ENCODE measurements at places on chromosomes 4 and X.
A peak's percentile ranks its signal among the peaks of the same experiment; 100 is the strongest.

DNA sequence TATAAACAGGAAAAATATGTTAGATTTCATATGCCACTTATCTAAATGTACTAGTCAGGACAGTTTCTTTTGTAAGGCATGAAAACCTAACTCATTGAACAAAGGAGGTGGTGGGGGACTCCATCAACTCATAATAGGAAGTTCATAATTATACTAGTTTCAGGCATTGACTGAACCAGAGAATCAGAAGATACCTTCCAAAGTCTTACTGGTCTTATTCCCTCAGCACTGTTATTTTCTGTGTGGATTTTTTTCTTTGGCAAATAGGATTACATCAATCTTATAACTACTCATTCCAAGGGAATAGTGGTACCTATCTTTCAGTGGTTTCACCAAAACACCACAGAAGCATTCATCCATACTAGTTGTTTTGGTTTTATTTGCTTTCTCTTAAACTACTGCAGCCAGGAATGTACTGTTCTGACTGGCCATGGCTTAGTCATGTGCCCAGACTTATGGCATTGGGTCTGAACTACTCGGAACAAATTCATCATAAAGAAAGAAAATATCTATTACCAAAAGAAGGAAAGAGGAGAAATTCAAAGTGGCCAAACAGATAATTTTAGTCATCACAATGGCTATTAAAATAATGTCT, 273.9 kb downstream of the ARAP2 start:
- DNase-seq: no peak

DNA sequence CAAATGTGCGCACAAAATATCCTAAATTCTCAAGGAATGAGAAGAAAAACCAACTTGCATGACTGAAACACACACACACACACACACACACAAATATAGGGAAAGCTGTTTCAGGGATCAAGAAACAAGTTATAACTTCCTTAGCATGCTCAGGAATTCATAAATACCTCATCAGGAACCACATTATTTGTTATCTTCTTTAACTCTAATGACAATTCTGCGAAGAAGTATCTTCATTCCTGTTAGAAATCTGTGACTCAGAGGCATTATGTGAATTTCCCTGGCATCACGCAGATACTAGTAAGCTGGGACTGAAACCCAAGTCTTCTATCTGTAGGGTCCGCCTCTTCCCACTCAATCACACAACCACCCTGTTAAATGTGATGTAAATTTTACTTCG, 30.3 kb downstream of the TMPRSS11A start:
- DNase-seq: no peak

DNA sequence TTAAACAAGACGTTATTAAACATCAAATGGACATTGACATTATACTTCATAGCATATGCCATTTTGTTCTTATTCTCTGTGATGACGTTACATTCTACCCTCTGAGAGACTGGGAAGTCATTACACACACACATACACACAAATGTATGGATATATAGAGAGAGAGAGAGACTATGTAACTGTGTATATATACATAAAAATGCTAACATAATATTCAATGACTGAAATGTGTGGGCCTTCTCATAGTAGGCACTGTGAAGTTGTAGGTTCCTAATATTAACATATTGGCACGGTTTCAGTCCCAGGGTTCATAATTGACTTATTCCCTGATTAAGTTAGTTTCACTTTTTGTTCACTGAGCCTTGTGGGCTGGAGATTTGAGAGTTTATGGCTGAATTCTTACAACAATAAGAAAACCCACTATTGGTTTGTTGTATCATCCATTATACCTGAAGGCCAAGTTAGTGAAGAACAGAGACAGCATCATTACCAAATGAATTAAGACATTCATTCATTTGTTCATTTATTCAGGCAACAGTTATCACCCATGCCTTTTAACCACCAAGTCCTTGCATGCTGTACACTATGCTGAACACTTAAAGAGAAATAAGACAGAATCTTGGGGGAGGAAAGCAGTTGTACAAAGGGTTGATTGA, 68.5 kb downstream of the GAB1 start:
- no peak for DNase-seq

GRCh38 chrX:39730662-39731329, 367.0 kb downstream of the BCOR start:
- DNase-seq: peak; percentile 62

DNA sequence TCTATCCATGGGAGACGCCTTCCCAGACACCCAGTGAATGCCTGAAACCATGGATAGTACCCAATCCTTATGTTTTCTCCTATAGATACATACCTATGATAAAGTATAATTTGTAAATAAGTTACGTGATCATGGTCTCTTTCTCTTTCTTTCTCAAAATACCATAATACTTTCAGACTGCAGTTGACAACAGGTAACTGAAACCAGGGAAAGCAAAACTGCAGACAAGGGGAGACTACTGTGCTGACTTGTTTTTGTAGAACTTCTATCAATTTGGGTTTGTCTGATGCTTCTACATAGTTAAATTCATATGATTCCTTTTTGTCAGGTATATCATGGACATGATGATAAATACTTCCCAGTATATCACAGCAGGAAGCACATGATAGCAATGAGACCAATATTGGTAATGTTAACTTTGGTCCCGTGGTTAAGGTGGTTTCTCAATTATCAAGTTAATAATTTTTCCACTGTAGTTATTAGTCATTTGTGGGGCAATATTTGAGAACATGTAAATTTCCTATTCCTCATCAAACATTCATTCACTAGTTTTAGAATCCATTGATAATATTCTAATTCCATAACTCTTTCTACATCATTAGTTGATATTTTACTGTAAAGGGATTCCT, 298.0 kb upstream of the TET2 start:
- no peak for DNase-seq

GRCh38 chr4:143185253-143186107, 763 bp downstream of the USP38 start:
- peak; percentile 28 for DNase-seq

DNA sequence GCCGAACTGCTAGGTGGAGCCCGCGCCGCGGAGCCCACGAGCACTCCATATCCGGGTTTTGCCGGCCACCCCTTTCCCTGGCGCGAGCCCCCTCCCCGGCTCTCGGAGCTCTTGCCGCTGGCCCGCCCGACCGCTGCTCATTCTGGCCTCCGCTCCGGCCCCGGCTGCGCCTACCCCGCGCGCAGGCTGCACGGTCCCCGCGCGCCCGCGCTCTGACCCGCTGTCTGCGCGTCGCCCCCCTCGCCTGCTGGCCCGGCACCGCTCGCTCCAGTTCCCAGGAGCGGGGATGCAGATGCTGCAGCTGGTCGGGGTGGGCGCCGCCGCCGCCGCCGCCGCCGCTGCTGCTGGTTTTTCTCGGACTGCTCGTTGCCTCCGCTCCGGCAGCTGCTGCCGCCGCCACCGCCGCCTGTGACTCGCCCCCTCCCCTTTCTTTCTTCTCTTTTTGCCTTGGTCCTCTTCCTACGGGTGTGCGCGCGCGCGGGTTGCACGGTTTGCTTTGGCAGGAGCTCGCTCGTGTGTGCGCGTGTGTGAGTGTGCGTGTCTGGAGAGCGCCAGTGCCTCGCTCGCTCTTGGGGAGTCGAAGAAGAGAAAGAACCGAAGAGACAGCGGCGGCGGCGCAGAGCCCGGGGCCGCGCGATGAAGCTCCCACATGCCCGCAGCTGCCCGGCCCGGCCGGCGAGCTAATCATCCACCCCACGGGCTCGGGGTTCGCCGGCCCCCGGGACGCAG, at the start of gene ADGRL3:
Gene ADGRL3, plus strand, starts transcription at position 140 of the 729 bp plus-strand sequence.
- no peak for DNase-seq

DNA sequence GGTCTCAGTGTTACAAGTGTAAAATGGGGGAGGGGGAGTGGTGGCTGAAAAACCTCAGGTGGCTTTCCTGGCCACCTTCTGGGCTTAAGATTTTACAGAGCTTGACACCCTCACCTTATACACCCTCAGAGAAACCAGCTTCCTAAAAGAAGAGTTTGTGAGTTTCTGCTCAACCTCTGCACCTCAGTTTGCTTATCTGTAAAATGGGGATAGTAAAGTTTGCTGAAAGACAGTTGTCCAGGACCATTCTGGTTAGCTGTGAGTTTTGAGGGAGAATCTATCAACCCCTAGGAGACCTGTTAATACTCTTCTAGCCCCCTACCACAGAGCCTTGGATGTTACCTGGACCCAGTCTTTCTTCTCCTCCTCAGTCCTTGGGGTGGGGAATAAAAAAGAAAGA, 9.7 kb downstream of the TSR2 start:
- no peak for DNase-seq

DNA sequence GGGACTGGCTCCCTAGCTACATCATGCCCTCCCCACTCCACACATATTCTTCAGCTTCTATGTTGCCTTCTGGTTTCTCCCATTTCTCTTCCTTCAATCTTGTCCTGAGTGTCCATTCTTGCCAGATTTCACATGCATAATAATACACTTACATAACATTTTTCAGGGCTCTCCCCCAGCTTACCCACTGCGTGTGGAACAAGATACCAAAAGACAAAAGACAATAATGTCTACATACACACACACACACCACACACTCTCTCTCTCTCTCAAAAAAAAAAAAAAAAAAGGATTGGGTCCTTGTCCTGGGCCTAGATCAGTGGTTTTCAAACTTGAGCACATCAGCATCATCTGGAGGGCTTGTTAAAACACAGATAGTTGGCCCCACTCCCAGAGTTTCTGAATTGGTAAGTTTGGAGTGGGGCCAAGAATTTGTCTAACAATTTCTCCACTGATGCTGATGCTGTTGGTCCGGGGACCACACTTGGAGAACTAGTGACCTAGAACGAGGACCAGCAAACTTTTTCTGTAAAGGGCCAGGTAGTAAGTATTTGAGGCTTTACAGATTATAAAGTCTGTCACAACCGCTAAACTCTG, 6.5 kb upstream of the SMARCA1 start:
- no peak for DNase-seq

- DNase-seq: no peak
These were observed 118.2 kb downstream of the FBXW7 start for GRCh38 chr4:152417673-152418072.

DNA sequence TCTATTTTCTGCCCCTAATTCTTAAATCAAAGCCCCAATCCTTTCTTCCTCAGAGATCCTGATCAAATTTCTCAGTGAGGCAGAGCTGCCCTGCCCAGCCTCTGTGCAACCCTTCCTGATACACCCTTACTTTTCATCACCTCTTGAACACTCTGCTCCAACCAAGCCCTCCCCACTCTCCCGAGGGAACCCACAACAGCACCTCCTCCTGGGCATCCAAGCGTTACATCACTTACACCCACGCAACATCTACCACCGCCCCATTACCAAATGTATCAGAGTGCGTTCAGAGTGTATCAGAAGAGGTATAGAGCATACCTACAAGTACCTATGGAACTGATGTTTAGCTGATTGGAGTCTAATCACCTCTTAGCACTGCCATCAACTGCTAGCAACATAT, 186.5 kb downstream of the RAP1GDS1 start:
- DNase-seq: no peak

DNA sequence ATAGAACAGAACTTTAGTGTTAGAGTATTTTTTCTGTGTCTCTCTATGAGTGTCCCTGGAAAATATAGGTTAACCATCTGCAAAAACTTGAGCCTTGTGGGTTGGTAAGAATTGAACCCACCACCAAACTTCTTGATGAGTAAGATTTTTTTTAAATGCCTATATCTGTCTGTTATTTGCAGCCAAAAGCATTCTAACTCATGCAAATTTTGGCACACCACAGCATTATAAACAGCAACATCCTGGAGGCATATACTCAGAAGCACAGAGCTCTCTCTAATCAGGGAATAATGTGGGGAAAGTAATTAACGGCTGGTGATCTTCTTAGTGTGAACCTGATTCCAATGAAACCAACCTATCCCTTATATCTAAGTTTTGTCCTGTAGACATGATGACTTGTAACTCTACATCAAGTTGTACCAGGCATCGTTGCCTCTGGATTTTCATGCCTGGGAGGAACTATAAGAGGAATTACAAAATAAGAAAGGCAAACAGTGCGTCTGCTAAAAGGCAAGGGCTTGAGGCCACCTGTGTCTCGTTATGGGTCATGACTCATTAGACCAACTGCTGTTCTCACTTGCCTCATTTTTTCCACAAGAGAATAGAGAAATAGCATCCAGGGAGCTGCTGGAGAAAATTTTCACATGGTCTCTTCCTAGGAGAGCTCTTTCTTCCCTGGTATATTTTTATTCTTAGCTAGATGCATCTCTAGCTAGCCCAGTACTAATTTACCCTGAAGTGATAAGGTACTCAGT, 202.4 kb downstream of the CHIC2 start:
- no peak for DNase-seq

- peak; percentile 14 for DNase-seq
These were observed 107.8 kb upstream of the FMR1 start for GRCh38 chrX:147803948-147804347.
